ENCODE measurements at places on chromosomes 3 and 15.

DNA sequence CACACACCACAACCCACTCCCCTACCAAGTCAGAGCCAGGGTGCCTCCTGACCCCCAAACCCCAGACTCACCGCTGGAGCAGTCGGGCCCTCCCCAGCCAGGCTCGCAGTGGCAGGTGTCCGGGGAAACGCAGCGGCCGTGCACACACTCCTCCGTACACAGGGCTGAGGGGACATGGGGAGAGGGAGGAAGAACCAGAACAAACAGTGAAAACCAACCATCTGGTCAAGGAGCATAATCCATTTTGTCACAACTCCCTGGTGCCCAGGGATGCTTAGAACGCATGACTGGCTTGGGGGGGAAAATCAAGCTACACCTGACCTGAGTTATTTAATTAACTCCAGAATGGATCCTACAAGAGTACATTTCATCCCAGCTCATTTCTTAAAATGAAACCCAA lies 159.2 kb downstream of the MEGF11 start:
- no peak for DNase-seq

GRCh38 chr3:65030847-65031463 lies 343.2 kb upstream of the ADAMTS9 start:
- no peak for DNase-seq

GRCh38 chr3:126577261-126577660 lies 18.5 kb upstream of the C3orf22 start:
- DNase-seq = no peak

GRCh38 chr3:71494212-71494611 lies 89.3 kb downstream of the FOXP1 start:
- no peak for DNase-seq

- DNase-seq = no peak
These were observed 39.4 kb downstream of the CLDN18 start for GRCh38 chr3:138049157-138049919.

DNA sequence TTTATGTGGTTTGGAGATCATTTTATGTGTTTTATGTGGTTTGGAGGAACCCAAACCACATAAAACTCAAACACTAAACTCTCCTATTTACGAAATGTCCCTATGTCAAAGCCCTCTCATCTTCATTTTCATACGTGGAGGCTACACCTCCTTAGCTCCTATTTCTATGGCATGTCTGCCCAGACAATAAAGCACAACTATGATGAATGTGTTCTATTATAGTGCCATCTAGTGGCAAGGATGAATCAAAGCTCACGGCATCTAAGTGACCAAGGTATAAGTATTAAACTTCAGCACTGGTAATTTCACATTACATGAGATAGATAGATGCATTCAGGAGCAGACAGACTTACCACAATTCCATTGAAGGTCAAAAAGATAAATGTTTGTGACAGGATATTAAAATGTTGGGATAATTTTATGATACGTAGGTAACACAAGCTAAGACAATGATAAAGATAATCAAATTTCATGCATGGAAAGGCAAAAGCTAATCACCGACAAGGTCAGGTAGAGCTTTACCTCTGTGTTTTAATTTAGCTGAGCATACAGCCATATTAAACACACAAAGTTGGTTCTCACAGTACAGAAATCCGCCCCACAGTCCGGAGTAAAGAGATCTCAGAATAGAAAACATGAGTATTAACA lies 130.6 kb upstream of the FHIT start:
- DNase-seq = peak; percentile 13

DNA sequence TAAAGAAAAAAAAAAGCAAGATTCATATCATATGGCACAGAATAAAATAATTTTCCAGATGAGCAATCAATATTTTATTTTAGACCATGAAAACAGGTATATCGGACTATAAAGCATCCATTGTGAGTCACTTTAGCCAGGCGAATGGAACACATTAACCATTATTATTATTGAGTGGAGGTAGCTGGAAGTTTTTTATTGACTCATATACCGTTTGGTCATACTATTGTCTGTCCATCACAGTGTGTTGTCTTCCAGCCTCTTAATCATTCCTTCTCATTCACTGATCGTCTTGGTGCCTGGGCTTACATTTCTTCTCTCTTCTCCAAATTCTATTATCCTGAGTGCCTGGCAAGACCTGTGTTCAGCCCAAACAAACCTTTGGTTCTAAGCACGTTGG lies 634.8 kb downstream of the MECOM start:
- no peak for DNase-seq

- no peak for DNase-seq
These were observed 332.9 kb upstream of the RASGRP1 start for GRCh38 chr15:38897551-38897950.

DNA sequence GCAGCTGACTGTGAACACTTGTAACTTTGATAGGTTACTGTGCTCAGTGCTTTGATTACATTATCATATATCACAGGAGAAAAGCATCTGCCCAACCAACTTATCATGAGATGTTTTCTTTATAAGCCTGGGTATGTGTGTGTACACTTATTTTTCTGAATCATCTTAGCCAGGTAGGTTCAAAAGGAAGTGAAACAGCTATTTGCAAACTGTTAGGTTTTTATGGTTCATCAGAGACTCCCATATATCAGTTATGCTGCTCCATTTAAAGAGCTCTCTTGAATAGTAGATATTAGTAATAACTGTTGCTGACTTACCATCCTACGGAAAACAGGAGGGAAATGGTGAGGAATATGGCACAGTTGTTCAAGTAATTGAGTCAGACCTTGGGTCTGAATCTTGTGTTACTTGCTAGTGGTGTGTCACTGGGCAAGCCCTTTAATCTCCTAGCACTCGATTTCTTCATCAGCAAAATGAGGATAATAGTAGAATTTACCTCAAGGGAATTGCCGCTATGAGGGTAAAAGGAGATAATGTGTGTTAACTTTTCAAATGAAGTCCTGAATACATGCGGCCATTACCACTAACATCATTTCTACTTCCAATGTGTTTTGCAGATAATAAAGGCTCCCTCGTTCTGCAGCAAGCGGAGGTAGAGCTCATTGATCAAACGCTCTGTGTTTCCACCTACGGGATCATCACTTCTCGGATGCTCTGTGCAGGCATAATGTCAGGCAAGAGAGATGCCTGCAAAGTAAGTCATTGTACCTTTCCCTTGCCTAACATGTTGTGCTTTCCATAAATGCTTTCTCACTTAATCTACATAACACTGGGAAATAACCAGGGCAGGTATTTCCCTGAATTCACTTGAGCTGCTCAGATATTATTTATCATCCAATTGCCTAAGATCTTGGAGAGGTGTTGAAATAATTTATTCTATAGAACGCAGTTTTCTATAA lies 7.8 kb upstream of the C3orf52 start:
- DNase-seq = no peak

DNA sequence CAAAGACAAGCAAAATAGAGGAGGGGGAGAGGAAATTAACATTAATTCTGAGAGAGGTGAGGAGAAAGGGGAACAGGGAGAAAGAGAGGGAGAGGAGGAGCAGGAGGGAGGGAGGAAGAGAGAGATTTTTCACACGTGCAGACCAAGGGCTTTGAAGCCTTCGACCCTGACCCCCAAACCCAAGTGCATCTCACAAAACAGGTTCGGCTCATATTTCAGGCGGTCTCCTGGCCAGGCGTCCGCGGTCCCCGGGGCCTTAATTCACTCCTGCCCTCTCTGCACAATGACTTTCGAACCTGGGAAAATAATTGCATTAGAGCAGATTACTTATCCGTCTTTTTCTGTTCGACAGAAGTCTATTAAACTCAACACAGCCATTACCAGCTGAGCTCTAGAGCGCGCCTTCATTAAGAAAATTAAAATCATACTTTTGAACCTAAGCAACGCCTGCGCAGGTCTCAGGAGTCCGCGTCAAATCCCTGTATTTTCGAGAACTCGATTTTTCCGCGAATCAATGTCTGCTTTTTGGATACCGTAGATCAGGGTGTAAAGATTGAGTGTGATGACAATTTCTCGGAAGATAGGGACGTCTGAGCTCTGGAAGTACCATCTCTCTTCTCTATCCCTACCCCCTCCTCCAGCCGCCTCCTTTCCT lies 220.7 kb downstream of the MEIS2 start:
- no peak for DNase-seq

- DNase-seq = peak; percentile 27
These were observed 388 bp downstream of the DAPK2 start for GRCh38 chr15:64045774-64046420.

- DNase-seq = no peak
These were observed 316.1 kb downstream of the TLE3 start for GRCh38 chr15:69781411-69782125.

DNA sequence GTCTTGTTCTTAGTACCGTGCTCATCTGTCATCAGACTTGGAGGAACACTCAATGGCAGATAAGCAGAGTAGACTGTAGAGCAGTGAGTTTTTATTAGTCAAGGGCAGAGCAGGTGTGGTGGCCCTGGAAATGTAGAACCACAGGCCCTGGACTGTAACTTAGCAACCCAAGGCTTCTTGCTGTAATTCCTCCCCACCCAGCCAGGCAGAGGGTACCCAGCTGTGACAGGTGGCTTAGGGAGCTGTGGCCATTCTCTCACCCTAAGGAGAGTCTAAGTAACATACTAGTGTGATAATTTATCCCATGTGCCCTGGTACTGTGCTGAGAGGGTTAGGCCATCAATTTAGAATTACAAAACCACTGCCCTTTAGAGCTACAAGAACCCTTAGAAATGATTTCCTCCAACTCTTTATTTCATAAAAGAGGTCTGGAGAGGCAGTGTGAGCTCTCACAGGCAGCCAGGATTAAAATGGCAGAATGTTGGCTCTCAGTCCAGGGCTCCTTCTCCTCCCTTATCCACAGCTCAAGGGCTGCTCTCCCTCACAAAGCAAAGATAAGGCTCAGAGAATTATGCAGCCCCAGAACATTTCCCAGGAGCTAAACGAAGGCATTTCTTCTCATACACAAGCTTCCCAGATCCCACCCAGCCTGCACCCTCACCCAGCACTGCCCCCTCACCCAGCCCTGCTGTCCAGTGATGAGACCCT lies 3.0 kb downstream of the POMGNT2 start:
- DNase-seq = no peak

DNA sequence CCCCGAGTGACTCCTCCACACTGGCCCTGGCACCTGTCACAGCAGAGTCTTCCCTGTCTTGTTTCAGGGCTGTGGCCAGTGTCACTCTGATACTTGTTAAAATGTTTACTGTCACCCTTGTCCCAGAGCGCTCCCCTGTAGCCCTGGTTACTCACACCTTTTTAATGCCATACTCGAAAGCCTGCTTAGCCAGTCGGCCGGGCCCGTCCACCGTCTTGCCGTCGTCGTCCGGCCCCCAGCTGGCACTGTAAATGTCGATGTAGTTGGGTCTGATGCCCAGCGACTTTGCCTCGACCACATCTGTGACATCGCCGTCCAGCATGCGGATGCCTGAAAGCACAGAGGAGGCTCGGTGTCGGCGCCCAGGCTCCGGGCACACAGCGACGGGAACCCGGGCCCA lies 91.3 kb downstream of the PCSK6 start:
- no peak for DNase-seq

DNA sequence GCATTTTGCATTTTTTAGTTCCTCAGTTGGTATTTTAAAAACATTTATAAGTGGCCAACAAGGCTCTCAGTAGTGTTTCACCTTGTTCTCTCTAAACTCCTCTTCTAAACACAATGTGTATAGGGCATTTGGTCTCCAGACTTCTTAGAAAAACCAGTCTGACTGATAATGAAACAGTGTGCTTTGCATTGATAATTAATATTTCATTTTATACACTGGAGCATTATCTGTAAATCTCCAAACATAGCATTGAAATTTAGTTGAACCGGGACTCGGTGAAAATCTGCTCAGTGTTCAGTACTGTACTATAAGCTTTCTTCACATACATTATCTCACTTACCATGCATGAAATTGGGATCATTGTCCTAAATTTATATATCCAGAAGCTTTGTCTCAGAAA lies 53.6 kb downstream of the SETD5 start:
- DNase-seq = no peak

- DNase-seq = no peak
These were observed 782.6 kb downstream of the DIPK2A start for GRCh38 chr3:144754076-144754783.
